ENCODE measurements at places on chromosomes 6 and 20.
A peak's percentile ranks its signal among the peaks of the same experiment; 100 is the strongest.

- no peak for DNase-seq
These were observed 22.7 kb upstream of the MYB start for GRCh38 chr6:135158397-135158796.

DNA sequence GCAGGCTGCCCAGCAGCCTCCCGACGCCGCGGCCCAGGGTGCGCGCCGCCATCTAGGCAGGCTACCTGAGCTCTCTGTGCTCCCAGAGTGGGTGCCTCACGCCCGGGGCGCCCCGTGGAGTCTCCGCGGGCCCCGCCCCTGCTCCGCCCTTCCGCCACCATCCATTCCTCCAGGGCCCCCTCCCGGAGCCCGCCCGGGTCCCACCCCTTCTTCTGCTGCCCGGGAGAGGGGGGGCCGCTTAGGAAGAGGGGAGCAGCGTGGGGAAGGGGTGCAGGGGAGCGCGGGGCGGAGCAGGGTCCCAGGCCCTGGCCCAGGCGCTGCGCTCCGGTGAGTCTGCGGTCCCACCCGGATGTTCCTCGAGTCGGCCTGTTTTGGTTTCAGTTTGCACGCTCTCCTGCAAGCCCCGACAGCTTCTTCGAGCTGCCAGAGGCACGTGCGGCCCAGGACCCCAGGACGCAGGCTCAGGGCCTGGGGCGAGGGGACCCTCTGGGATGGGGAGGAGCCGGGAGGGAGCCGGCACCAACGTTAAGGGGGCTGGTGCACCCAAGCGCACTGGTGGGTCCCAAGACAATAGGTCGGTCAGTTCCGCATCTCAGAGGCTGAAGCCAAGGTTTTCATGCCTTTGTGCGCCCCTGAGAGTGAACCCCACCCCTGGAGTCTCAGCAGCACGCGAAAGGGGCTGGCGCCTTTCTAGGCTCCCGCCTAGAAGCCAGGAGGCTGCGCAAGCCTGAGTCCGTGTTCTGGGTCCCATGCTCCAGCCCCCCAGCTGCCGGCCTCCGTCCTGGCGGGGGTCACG is at the start of gene ACSS1:
Gene ACSS1 (minus strand): TSS at position 89 of the 796 bp plus-strand sequence. CDS start 37 bp downstream, at position 52.
- DNase-seq = peak; percentile 20

GRCh38 chr20:45098103-45098773 is 2.7 kb downstream of the KCNS1 start:
- DNase-seq = no peak

- no peak for DNase-seq
These were observed 39.7 kb downstream of the PIM1 start for GRCh38 chr6:37209461-37210205.

DNA sequence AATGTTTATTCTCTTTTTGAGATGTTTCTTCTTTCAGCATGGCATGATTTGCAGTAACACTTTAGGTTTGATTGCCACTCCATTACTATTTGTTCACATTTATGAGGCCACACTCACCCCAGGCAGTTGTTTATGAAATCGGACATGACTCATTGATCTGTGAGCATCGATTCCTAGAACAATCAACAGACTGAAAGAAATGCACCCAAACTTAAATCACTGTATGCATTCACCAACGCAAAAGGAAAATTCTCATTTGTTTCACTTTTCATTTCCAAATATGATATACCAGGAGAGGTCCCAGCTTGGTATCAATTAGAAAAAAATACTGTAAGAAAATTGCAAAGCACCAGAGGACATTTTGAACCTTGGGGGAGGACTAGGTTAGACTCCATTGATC is 5.4 kb upstream of the GJA10 start:
- no peak for DNase-seq

DNA sequence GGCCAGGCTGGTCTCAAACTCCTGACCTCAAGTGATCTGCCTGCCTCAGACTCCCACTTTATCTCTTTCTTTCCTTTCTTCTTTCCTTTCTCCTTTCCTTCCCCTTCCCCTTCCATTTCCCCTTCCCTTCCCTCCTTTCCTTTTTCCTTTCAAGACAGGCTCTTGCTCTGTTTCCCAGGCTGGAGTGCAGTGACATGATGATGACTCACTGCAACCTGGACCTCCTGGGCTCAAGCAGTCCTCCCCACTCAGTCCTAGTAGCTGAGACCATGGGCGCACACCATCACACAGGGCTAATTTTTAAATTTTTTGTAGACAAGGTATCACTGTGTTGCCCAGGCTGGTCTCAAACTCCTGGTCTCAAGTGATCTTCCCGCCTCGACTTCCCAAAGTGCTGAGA is 377.6 kb upstream of the ZFP64 start:
- no peak for DNase-seq

DNA sequence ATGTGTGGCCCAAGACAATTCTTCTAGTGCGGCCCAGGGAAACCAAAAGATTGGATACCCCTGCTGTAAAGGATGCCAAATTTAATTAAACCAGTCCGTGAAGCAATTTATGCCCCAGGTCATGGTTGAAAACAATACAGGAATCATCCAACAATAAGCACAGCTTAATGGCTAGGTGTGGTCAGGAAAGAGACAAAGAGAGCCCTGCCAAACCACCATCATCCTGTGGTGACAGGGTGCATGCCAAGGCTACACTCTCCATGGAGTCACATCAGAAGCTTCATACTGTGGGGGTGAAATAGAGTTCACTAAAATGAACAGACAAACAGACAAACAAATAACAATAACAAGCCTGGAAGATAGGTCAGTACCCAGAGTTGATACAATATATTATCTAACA is 62.7 kb downstream of the DZANK1 start:
- no peak for DNase-seq

DNA sequence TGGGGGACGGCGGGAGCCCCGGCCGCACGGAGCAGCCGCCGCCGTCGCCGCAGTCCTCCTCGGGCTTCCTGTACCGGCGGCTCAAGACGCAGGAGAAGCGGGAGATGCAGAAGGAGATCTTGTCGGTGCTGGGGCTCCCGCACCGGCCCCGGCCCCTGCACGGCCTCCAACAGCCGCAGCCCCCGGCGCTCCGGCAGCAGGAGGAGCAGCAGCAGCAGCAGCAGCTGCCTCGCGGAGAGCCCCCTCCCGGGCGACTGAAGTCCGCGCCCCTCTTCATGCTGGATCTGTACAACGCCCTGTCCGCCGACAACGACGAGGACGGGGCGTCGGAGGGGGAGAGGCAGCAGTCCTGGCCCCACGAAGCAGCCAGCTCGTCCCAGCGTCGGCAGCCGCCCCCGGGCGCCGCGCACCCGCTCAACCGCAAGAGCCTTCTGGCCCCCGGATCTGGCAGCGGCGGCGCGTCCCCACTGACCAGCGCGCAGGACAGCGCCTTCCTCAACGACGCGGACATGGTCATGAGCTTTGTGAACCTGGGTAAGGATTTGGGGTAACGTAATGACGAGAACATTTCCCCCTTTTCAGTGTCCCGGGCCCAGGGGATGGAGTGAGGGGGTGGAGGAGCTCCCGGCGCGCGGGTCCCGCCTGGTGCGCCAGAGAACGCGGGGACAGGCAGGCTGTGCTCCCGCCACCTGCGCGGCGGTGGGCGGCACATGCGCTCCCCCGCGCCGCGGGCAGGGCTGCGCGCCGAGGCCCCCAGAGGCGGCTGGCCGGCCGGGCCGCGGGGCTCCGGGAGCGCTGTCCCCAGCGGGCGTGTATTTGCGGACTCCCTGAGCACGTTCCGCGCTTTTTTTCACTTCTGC is 1.4 kb downstream of the BMP6 start:
- DNase-seq = no peak

DNA sequence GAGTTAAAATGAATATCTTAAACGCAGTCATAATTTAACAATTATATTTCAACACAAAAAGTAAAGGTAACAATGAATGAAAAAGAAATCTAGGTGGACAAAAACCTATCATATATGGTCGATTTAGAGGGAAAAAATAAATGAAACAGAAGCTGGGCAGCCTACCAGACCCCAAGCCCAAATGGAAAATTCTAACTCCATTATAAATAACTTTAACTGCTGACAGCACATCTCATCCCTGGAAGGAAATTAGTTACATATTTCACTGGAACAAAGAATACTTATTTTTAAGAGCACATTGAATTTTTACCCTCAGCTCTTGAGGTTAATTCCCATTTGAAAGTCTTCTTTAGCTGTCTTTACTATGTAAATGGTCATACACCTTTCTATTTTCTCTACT is 39.1 kb downstream of the COL12A1 start:
- DNase-seq = no peak

DNA sequence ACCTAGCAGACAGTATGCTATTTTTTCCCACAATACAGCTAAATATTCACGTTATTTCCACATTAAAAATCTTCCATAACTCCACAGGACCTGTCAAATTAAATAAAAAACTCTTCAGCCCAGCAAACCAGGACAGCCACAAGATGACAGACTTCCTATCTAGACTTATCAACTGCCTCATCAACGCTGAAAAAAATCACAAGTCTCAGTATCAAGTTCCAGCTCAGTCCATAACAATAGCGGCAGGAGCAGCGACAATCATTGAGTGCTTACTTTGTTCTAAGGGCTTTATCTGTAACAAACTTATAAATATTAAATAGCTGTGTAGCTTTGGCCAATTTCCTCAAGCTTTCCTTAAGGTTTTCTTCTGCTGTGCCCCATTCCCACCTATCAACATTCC is 24.7 kb downstream of the RCAN2 start:
- no peak for DNase-seq

DNA sequence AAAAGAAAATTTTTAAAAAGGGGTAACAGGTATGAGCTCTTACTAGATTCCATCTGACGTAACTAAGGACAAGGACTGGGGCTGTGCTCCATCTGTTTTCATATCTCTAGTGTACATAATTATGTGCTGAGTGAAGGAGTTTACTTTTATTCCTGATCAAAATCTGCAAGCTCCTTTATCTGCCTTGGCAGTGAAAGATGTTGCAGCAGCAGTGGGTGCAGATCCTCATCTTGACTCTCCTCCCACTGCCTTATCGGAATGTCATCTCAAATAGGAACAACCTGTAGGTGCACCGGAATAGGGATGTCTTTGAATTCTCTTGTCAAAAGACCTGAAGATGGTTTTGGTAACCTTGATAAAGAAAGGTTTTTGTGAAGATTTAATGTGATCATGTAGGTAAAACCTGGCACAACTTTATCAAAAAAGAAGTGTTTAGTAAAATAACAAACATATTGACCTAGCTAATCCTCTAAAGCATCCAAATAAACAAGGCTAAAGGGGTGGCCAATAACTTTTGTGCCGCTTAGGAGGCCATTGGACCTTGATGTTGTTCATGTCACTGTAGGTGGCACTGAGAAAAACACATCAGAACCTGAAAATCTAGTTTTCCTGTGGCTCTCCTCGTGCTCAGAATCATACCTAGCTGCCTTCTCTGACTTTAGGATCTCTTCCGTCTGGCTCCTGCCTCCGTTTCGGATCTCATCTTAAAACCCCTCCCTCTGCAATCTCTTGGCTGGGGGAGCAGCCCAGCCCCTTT is 19.0 kb upstream of the SLC16A10 start:
- no peak for DNase-seq

DNA sequence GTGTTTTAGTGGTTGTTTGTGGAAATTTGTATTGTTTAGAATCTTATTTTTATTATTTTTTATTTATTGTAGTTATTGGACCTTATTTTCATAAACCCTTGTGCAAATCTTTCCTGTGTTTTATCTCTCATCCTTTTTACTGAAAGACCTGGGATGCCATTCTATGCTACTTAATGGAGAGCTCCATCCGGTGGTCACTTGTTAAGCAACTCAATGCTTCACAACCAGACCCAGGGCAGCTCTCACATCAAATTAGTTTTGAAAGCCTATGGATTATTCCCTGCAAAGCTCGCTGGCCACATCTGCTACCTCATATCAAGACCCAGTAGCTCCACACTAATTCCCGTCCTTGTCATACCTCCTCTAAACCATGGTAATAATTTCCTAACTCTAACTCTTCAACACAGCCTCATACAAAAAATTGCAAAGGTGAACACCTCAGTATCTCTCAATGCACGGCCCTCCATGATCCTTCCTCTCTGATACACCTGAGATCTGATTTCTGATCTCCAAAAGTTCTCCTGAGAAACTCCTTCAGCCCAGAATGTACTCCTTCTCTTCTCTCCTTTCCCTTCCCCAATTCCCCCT is 296.6 kb upstream of the MANEA start:
- no peak for DNase-seq

DNA sequence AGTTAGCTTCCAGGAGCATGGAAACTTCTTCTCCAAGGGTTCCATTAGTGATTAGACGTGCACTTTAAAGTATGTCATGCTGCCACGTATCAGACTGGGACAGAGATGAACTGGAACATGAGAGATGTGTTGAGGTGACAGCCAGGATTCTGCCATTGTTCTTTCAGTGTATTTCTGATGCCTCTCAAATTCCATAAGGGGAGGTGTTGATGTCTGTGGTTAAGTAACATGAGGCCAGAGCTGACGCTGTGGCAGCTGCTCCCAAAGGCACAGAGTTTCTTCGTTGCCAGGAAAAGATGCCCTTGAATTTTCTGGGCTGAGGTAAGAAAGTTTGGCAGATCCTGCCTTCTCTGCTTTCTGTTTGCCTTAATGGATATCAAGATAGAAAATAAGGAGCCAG is 63.5 kb downstream of the TRMT6 start:
- peak; percentile 21 for DNase-seq

GRCh38 chr20:1434571-1435336 is 31.9 kb downstream of the NSFL1C start:
- DNase-seq = no peak

GRCh38 chr6:82331031-82331773 is 32.4 kb upstream of the TPBG start:
- DNase-seq = no peak
